ENCODE measurements at places on chromosomes 5 and 9.
A peak's percentile ranks its signal among the peaks of the same experiment; 100 is the strongest.

DNA sequence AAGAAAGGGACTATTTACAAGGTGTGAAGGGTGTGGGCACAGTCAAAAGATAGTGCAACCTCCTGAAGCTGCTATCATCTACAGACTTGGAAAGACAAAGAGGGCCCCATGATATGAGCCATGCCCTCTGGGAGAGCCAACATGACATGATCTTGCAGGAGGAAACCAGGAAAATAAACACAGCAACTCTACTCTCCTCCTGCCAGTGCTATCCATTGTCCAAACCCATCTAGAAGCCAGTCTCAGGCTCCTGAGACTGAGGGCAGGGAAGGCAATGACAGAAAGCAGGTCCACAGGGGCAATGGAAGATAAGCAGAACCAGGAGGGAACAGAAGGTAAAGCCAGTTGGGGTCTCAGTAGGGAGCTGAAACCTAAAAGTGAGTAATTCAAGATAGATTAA lies 37.1 kb downstream of the PLPP1 start:
- no peak for DNase-seq

GRCh38 chr5:158824241-158824882 lies 275.4 kb downstream of the EBF1 start:
- DNase-seq: no peak

GRCh38 chr5:151181818-151182523 lies 24.4 kb upstream of the ANXA6 start:
- DNase-seq: no peak

- DNase-seq: no peak
Observed at GRCh38 chr9:130045725-130046450, 2.9 kb upstream of the FNBP1 start.

DNA sequence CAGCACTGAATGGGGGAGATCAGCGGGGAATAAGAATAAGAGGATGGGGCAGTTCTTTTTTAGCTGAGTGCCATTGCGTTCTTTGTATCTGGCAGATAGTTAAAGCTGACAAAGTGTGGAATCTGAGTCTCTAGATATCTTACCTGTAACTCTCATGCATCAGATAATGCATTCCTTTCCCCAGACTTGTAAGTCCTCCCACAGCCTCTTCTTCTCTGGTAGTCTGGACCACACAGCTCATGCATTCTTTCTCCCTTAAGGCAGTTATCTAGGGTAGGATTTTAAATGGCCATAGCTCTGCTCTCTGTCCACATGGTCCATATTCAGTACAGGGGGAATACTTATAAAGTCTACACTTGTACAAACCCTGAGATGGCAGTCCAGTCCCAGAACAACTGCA lies 54.0 kb upstream of the FGF10 start:
- no peak for DNase-seq

- DNase-seq: no peak
Observed at GRCh38 chr5:40660751-40661150, 19.0 kb upstream of the PTGER4 start.

DNA sequence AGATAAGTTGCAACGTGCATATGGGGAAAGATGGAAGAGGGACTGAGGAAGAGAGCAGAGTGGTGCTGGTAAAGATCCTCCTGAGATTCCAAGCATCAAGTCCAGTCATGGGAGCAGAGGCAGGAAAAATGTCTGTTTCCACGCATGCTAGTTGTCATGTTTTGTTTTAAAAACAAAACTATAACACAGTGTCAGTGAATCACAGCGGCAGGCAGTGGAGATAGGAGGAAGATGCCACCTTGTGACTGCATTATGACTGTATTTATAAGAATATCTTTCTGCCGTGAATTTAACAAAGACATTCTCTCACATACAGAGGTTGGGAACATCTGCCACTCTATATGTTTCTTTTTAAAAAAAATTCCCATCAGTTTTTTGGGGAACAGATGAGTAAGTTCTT lies 3.7 kb upstream of the SVEP1 start:
- DNase-seq: peak; percentile 53

DNA sequence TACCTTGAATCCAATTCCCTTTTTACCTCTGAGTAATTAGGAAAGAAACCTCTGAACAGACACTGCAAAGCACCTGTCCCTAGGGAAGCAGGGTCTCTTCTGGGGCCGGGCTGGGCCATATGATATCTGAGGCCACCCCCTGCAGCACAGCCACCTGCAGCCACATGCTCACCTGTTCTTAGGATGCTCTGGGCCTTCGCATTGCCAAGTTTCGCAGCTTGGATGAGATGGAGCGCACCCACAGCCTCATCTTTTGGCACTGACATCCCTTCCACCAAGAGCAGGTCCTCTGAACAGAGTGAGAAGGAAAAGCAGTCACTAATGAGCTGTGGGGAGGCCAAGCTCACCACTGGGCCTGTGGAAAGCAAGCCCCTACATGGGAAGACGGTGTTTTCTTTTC lies 27.3 kb downstream of the CLTA start:
- no peak for DNase-seq

DNA sequence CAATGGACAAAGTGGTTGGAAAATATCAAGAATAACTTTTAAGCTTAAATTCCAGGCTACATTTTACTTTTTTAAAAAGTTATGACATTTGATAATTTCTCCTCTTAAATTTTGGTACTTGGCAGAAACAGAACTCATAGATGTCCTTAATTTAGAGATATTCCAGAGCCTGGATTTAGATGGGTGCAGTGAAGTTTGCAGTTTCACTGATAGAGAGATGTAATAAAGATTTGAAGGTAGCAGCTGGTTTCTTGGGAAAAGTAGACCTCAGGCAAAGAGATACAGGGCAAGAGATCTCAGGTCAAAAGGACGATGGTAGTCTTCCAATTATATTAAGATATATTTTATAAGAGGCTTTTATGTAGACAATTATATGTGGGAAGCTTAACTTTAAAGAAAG lies 134.6 kb downstream of the ISL1 start:
- DNase-seq: no peak

DNA sequence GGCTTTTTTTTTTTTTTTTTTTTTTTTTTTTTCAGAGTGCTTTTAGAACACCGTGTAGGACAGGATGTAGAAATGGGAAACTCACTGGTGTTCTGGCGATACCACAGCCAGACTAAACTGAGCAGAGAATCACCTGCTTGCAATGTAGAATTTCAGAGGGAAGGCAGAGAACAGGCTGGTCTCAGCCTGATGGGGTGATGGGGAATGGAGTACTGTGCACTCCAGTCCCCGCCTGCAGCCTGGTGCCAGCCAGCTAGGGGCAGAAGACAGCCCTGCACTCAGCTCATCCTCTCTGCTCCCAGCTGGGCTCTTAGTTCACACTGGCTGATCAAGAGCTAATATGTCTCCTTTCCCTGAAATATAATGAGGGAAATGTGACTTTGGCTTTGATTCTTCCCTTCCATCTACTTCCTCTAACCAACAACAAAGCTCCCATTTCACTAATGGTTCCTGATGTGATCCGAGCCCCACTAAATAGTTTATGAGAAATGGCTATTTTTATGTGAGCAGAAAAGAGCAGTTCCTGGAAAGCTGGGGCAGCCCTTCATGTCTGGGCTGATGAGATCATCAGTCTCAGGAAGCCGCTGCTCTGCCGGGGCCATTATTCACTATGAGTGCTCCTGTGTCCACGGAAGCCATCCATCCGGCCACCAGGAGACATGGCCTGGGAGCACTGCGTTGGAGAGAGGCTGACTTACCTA lies 209.7 kb downstream of the GADD45G start:
- no peak for DNase-seq

DNA sequence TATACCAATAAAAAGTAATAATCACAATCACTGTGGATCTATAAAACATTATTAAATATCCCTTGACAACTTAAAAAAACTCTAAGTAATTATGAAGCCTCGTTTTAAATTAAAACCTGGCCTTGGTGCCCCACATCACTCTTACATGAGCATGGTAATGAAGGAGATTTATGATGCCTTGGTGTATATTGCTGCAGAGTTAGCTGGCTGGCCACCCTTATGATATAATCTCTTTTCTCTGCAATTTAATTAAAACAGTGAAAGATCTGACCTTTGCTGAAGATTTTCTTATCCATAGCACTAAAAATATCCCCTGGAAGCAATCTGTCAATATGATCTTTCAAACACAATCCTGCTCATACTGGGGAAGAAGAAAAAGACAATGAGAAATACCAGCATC lies 48.8 kb upstream of the PCSK1 start:
- DNase-seq: no peak

- DNase-seq: no peak
Observed at GRCh38 chr5:123047706-123048105, 11.2 kb upstream of the PPIC start.

GRCh38 chr9:116644091-116644688 lies 42.9 kb upstream of the TRIM32 start:
- DNase-seq: no peak

- no peak for DNase-seq
Observed at GRCh38 chr5:109388407-109388806, 21.4 kb downstream of the PJA2 start.

- no peak for DNase-seq
Observed at GRCh38 chr9:8429768-8430167, 630.2 kb upstream of the DMAC1 start.

GRCh38 chr9:122218935-122219855 lies 9.6 kb downstream of the LHX6 start:
- no peak for DNase-seq

DNA sequence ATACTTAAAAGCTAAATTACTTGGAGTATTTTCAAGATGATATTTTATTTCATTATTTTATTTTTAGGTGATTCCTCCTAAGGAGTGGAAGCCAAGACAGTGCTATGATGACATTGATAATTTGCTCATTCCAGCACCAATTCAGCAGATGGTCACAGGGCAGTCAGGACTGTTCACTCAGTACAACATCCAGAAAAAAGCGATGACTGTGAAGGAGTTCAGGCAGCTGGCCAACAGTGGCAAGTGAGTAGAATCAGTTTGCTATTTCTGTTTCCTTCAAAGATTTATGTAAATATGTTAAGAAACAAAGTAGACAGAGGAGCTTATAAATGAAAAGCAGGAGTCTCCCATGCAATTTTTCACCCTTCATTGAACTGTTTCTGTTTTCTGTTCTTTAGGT lies 47.8 kb downstream of the KDM4C start:
- peak; percentile 8 for DNase-seq

GRCh38 chr5:109479260-109479860 lies 69.6 kb upstream of the PJA2 start:
- DNase-seq: no peak

DNA sequence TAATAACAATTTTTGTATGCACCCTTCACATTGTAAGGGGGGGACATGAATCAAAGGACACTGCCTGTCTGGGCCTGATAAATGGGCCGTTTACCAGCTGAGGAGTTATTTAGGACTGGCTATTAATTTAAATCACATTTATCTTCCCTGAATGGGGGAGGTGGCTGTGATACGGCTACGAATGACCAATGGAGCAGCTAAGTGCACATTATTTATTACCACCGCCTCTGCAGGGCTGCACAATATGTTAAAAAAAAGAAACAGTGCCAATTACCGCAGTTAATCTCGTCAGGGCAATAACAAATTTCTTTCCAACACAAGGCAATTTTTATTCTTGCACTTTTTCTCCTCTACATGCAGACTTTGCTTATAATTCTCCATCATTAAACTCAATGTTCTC lies 318.4 kb downstream of the IRX2 start:
- no peak for DNase-seq

- DNase-seq: no peak
Observed at GRCh38 chr5:172886974-172887501, 53.0 kb downstream of the ERGIC1 start.

GRCh38 chr5:140205216-140205615 lies 30.2 kb downstream of the CYSTM1 start:
- DNase-seq: no peak

DNA sequence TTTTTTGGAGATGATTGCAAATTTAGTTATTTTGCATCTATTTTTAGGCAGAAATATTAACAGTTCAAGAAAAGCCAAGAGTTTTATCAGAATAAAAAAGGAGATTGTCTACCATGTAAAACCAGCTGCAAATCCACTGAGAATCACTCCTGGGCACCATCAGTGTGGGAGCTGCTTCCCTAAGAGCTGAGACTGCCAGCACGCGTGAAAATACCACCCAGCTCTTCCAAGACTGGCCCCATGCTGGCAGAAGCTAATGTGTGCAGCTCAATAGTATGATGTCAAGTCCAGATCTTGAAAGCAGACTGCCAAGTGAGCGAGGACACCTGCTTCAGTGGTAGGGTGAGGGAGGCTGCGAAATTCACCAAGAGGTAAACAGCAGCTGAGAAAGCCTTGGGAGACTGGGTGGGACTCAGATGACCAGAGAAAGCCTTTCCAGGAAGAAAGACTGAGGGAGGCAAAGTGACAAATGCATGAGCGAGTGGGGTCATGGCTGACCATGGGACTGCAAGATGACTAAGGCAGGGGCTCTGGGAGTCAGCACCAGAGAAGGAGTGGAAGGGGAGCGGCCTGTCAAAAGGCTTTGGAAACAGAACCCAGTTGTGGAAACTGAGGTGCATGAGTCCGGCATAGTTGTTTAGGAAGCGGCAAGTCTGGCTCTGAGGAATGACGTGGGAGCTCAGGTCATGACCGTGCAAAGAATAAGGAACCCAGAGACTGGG lies 200.9 kb downstream of the GADD45G start:
- no peak for DNase-seq

Data from left lung (tissue), 14 donors.